Fibroblast of skin of left biceps (primary cell): ENCODE measurements at places on chromosomes 5 and 9.

DNA sequence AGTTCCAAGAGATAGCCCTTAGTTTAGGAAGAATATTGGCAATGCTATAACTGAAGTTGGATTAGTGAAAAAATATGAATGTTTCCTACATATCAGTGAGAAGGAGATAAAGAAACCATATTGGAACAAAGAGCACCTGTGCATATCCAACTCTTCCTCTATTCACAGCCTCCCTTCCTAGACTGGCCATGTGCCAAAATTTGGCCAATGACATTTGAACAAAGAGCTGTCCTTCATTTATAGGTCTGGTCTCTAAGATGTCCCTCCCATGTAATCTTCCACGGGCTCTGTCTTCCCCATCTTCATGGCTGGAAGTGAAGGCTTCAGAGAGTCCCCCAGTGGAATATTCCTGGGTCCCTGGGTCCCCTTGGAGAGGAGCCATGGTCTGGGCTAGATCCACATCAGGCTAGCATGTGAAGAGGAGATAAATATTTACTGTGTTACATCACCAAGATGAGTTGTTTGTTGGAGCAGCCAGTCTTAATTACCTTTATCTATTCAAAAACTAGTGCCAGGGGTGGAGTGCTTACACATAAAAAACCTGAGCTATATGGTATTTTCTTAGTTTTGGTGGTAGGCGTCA, 190.0 kb upstream of the S1PR3 start:
- DNase-seq, result no peak

DNA sequence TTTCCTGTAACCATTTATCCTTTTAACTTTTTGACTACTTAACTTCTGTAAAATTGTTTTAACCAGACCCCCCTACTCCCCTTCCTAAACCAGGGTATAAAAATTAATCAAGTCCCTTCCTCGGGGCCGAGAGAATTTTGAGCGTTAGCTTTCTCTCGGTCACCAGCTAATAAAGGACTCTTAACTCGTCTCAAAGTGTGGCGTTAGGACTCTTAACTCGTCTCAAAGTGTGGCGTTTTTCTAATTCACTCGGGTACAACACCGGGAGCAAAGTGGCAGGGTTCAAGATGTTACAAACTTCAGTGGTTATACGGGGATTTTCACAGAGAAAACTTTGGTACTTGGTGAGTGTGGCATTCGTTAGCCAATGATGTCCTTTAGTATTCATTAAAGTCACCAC, 39.7 kb upstream of the PPP1R26 start:
- no peak for DNase-seq

GRCh38 chr9:86035827-86036440, 63.4 kb downstream of the GOLM1 start:
- no peak for DNase-seq

- no peak for DNase-seq
Measured at GRCh38 chr9:114480746-114481435, 24.4 kb downstream of the WHRN start.

GRCh38 chr5:139926797-139927503, 116.1 kb downstream of the NRG2 start:
- DNase-seq, result no peak

GRCh38 chr9:26669701-26670670, 222.6 kb downstream of the CAAP1 start:
- no peak for DNase-seq

DNA sequence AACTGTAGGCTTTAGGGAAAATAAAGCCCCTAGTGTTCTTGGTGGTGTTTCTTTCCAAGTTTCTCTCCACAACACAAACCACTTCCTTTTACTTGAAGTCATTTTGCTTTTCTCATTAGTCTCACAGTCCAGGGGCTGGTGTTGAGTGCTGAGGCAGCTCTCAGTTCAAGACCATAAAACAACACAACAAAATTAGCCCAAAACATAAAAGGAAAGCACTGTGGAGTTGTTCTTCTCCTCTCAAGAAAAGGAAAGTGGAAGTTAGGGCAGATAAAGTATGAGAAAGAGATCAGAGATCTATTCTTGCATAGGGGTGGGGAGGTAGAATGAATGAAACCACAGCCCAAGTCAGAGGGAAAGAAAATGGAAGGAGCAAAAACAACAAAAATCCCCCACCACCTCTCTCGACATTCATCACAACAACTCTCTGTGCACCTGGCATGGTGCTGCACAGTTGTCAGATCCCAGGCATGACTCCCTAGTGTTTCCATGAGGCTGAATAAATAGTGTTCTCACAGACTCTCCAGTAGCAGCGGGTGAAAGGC, 569.9 kb downstream of the RAB3C start:
- DNase-seq, result no peak

GRCh38 chr9:13904746-13905145, 409.2 kb downstream of the NFIB start:
- DNase-seq, result no peak

- no peak for DNase-seq
Measured at GRCh38 chr9:136107953-136108647, 10.6 kb downstream of the TMEM250 start.

GRCh38 chr5:149108651-149109280, 32.5 kb upstream of the ABLIM3 start:
- no peak for DNase-seq

DNA sequence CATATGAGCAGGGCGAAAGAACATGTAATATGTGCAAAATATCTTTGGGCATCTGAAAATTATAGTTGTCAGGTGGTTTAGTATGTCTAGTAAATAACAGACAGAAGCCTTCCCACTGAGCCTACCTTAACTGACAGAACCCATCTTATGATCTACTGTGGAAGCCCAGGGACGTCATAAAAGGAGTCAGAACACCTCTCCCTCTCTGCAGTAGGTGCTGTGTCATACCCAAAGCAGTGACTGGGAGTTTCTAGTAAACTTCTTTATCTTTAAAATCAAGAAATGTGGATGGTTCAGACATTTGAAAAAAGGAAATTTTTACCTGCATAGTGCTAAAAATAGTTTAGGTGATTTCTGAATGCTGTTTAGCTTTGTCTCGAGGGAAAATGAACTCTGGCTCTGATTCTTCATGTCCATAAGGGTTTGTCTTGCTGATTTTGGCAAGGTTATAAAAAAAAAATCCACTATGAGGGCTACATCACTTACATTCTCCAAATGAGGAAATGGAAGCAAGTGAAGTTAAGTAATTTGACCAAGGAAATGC, 104.0 kb downstream of the NUDT12 start:
- no peak for DNase-seq

DNA sequence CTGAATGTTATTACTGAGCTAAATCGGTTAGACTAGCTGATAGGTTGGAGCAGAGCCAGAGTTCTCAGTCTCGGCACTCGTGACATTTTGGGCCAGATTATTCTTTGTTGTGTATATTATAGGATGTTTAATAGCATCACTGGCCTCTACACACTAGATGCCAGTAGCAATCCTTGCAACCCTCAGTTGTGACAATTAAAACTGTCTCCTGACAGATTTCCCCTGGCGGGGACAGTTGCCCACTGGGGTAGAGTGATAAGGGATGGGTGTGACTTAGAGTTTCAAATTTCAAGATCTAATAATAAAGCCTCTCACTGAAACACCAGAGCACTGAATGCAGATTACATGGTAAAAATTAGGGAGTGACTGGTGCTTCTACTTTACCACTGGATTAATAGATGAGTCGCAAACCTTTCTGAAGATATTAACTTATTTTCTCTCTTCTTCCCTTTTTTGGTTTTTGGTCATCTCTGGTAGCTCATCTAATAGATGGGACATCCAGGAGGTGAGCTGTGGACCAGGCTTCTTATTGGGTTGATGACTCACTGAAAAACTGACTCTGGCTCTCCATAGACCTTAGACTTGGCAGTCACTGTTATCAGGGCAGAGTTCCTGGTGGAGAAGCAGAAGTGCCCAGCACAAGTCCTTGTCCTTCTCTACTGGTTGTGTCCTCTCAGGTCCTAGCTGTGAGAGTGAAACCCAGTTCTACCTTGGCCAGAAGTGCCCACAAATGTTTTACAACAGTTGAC, 150.3 kb downstream of the UNC13B start:
- no peak for DNase-seq

GRCh38 chr5:171541341-171541776, 121.9 kb downstream of the FGF18 start:
- no peak for DNase-seq

GRCh38 chr9:123347289-123348060, 8.5 kb upstream of the CRB2 start:
- DNase-seq, result no peak

DNA sequence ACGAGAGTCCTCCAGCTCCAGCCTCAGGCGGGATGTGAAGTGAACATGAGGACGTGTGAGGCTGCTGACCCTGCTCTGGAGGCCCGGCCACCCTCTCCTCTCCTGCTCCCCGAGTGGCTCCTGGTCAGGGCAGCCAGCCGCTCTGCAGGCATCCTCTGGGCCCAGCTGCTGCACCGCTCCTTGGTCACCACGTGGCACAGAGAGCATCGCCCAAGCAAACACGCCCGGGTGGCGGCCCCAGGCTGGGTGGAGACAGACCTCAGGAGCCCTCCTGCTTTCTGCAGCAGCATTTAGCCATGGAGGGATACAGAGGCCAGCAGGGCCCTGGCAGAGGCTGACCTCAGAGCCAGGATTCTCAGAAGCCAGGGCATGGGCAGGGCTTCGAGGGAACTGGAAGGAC, 69.7 kb upstream of the SARDH start:
- no peak for DNase-seq

- DNase-seq, result no peak
Measured at GRCh38 chr9:106307670-106308069, 555.3 kb upstream of the ZNF462 start.

- no peak for DNase-seq
Measured at GRCh38 chr9:18238752-18239447, 235.1 kb upstream of the ADAMTSL1 start.

DNA sequence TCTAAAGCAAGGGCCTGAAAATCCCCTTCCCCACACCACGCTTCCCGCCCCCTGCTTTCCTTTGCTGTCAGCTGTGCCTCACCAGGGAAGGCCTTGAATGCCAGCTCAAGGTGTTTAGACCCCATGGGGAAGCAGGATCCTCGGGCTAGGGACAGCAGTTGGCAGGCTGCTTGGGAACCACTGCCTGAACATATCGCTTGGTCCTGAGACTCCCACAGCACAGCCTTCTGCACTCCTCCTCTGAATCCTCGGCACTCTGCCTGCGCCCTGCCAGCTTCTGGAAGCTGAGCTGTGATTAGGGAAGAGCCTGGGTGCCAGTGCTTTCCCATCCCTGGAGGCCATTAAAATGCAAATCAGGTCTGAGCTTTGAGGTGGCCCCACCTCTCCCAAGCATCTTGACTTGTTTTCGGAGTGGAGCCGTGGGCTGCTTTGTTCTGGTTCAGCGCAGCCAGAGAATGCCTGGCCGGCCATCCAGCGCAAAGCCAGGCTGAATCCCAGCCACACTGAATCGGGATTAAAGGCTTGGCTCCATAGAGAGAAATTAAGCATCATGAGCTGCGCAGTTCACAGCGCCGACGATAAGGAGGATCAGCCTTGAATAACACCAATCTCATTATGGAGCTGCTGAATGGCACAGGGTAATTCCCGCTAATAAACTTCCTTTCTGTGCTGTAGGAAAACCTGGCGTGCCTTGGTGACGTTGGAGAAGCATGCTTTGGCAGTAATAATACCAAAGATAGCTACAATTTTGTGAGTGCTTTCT, 40.0 kb downstream of the AMBP start:
- no peak for DNase-seq

- DNase-seq, result no peak
Measured at GRCh38 chr5:140869555-140869886, 764 bp downstream of the PCDHA11 start.

GRCh38 chr5:10661401-10661800, 97.5 kb downstream of the ANKRD33B start:
- DNase-seq, result no peak

DNA sequence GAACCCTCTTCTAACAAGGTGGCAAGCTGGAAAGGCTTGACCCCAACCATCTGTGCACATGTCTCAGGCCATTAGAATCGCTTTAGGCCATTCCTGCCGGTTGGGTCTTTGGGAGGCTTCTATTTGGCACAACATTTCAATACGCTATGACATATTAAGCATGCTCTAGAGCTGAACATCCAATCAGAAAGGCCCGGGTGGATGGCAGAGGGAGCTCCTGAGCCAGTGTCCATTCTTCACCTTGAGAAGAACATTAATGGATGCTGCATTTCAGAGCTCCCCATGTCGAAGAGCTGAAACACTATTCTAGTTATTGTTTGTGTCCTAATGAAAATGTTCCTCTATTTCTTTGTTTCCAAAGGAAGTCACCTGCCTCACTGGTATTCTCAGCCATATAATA, 12.8 kb downstream of the SPATA9 start:
- DNase-seq, result no peak

DNA sequence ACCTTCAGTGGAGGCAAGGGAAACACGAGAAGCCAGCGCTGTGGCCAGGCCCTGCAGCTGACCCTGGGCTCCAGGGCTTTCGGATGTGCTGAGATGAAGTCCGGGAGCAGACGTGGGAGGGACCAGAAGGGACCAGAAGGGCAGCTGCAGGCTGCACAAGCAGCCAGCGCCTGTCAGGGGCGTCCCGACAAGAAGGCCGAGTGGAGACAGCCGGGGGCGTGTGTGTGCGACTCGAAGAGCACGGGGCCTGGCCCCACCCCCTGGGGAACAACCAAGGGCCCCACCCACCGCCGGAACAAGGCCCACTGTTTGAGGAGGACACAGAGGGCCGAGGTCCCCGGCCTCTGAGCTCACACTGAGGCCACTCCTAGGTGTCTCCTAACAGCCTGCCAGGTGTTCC, 31.4 kb downstream of the SLC12A7 start:
- no peak for DNase-seq

- DNase-seq, result peak; percentile 80
Measured at GRCh38 chr5:54090495-54091120, 219.8 kb downstream of the ARL15 start.

- DNase-seq, result no peak
Measured at GRCh38 chr9:104091708-104092107, 2.4 kb upstream of the SMC2 start.

DNA sequence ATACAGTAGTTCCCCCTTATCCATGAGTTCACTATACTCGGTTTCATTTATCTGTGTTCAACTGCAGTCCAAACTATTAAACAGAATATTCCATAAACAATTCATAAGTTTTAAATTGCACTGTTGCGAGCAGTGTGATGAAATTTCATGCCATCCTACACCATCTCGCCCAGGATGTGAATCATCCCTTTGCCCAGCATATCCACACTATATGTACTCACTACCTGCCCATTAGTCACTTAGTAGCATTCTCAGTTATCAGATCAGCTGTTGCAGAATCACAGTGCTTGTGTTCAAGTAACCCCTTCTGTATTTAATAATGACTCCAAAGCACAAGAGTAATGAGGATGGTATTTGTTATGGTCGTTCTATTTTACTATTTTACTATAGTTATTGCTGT, 51.5 kb downstream of the SHOC1 start:
- no peak for DNase-seq

GRCh38 chr9:93223260-93224180, 39.6 kb downstream of the WNK2 start:
- peak; percentile 39 for DNase-seq

- DNase-seq, result no peak
Measured at GRCh38 chr9:91196103-91196950, 165.4 kb downstream of the AUH start.

DNA sequence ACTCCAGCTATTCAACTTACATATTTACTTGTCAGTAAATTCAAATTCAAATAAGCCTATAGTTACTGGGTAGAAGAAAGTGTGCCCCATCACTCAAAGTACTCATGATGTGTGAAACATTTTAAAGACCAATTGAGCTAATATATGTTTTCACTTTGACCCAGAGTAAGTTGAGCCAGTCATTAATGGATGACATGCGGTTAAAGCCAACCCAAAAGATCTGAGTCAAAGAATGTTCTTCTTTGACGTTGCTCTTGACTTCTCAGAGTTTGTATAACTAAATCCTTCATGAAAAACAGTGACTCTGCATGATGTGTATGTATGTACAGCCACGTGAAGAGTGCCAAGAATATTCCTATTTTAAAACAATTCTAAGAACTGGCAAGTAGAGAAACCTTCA, 237.4 kb downstream of the NR2F1-AS1 start:
- DNase-seq, result no peak
